Hematopoietic multipotent progenitor cell (in vitro differentiated cells): ENCODE measurements at places on chromosomes 11 and 22.

GRCh38 chr11:101915791-101916291 is 481 bp downstream of the ANGPTL5 start:
- DNase-seq: peak; percentile 89

- DNase-seq: peak; percentile 77
Measured at GRCh38 chr11:120929664-120930154, 94.2 kb upstream of the TBCEL start.

- peak; percentile 22 for DNase-seq
Measured at GRCh38 chr11:119056421-119056999, 495 bp downstream of the HYOU1 start.

DNA sequence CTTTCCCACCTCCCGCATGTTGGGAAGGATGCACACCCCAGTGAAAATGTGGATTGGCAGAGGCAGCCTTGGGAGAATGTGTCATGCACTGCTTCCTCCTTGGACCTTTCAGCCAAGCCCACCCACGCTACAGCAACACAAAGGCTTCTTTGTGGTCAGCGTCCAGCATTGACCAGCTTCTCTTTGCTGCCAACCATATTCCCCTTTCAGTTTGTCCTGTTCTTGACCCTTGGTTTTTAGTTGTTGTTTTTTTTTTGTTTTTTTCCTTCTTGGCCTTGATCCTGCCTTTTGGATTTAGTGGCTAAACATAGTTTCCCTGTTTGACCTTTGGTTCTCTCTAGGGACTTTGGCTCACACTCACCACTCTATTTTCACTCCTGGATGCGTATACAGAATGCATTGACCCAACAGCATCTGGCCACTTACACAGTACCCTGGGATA is 573.6 kb downstream of the INSC start:
- DNase-seq: no peak

DNA sequence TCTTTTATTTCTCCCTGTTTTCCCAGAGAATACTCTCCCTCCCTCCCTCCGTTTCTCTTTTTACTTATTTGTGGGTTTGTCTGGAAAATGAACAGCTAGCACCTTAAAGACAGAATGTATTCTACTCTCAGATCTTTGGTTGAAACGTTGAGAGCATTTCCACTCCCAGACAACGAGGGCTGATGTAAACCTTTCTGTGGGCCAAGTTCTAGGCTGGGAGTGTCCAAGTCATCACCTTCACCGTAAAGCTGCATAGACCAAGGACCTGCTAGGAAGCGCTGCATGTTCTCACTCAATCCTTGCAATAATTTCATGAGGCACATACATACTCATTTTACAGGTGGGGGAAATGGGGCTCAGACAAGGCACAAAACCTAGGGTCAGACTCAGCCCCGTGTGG is 32.4 kb downstream of the MYH9 start:
- DNase-seq: no peak

- no peak for DNase-seq
Measured at GRCh38 chr22:21921729-21922128, 30.9 kb downstream of the PPM1F start.
